ENCODE measurements at places on chromosomes 13 and 19.

- DNase-seq = peak; percentile 24
Observed at GRCh38 chr13:73481886-73482445, 423.2 kb downstream of the KLF5 start.

DNA sequence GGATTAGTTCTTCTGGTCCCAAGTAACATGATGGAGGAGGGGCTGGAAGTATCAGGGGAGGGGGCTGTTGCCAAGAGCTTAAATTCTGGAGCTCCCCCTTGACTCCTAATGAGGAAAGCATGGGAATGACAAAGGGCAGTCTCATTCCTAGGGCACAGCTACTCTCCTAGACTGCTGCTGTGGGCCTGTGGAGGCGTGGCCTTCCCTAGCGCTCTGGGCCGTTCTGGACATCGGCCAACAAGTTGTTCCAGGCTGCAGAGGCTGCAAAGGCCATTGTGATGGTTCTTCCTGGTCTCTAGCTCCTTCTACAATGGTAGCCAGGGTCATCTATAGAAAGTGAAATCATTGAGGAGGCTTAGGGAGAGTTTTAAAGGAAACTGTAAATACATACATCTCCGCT is 916.6 kb downstream of the DIAPH3 start:
- peak; percentile 59 for DNase-seq

GRCh38 chr19:35449359-35450043 is 1.4 kb downstream of the FFAR2 start:
- no peak for DNase-seq

GRCh38 chr19:48239582-48240141 is 16.1 kb downstream of the CARD8 start:
- DNase-seq = no peak

- DNase-seq = no peak
Observed at GRCh38 chr13:51330791-51331190, 8.7 kb upstream of the SERPINE3 start.

- no peak for DNase-seq
Observed at GRCh38 chr13:51501592-51502152, 48.8 kb upstream of the INTS6 start.

GRCh38 chr13:65063753-65064152 is 2166.4 kb downstream of the PCDH9 start:
- no peak for DNase-seq

- DNase-seq = peak; percentile 37
Observed at GRCh38 chr13:48542581-48543341, 9.9 kb upstream of the RCBTB2 start.

GRCh38 chr13:68056816-68057710 is 826.9 kb upstream of the PCDH9 start:
- DNase-seq = no peak

DNA sequence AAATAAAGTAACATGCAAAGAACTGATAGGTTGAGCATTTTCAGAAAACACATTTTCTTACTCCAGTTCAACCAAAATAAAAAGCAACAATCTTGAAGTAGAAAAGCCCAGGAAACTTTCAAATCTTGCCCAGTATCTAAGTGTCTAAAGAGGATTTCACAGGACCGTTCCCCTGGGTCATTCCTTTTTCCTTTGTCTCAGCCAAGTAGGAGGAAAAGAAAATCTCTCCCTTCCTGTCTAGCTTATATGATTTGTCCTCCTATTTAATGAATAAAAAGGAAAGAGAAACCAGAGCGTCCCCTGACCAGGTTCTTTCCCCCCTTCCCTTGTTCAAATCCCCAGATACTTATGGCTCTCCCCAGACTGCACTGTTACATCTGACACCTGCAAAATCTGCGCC is 248.0 kb downstream of the KCTD12 start:
- DNase-seq = no peak

DNA sequence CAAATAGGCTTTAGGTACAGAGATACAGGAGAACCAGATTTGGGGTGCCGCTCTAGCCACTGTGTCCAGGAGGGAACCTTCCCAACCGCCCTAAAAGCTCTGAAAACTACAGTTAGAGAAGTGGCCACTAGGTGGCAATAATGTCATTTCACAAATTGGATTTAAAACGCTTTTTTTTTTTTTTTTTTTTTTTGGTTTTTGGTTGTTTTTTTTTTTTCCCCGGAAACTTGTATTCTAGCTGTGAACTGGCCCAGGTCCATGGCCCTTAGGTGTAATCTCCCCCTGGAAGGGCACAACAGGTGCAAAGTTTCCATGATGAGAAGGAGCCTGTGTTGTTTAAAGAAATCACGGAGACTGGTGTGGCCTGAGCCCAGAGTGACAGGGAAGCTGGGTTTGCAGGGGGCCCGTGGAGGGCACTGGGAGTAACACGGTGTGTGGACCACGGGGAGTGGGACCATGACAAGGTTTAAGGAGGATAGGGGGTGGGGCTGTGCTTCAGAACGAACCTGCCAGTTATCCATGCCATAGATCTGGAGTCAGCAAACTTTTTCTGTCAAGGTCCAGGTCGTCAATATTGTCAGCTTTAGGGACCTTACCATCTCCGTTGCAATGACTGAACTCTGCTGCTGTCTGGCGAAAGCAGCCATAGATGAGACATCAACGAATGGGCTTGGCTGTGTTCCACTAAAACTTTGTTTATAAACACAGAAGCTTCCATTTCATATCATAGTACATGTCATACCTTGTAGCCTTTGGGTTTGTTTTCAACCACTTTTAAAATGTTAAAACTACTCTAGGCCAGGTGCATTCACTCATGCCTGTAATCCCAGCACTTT is 10.1 kb downstream of the OR1I1 start:
- DNase-seq = peak; percentile 36

DNA sequence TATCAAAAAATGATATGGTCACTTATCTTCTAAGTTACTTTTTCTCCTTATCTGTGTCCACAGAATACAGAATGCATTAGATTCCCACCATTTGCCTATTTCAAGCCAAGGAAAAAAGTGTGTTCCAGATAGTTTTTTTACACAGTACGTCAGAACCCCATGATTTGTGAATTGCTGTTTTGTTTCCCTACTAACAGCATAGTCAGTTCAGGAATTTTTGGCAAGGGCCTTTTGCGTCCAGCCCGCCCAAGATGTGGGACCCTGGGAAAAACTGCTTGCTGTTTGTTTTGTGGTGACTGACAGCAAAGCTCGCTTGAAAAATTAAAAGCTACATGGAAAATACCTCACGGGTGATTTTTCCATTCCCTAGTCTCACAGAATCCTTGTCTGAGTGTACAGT is 20.4 kb upstream of the FAM216B start:
- DNase-seq = peak; percentile 24

DNA sequence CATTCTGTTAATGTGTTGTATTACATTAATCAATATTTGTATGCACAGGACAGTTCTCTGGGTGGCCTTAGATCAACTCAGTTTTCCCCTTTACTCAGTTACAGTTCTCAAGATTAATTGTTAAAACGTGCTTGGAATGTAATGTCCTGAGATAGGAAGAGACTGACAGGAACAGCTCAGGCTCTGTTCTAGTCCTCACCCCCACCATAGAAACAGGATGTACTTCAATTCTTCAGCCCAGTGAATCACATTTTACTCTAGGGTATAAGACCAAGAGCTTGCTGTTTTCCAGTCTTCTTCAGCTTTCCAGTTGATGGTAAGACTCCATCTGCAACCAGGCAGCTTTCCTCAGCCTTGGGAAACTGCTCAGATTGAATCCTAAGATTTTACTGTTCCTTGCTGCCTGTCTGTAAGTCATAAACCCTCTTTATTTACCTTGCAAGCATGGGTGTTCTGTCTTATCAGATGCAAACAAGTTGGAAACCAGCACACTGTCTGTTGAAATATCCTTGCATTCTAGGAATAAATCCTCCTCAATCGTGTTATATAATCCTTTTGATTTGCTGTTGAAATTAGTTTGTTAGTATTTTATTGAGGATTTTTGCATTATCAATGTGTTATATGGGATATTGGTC is 836.9 kb upstream of the PCDH9 start:
- no peak for DNase-seq

- no peak for DNase-seq
Observed at GRCh38 chr19:13005253-13005652, 10.0 kb downstream of the NFIX start.

DNA sequence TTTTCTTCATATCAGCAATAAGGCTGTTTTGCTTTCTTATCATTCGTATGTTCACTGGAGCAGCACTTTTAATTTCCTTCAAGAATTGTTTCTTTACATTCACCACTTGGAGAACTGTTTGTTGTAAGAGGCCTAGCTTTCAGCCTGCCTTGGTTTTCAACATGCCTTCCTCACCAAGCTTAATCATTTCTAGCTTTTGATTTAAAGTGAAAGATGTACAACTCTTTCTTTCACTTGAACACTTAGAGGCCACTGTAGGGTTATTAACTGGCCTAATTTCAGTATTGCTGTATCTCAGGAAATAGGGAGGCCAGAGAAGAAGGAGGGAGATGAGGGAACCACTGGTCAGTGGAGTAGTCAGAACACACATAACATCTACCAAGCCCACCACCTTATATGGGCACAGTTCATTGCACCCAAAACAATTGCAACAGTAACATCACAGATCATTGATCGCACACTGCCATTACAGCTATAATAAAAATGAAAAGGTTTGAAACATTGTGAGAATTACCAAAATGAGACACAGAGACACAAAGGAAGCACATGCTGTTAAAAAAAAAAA is 181.4 kb upstream of the TUBA3C start:
- no peak for DNase-seq

DNA sequence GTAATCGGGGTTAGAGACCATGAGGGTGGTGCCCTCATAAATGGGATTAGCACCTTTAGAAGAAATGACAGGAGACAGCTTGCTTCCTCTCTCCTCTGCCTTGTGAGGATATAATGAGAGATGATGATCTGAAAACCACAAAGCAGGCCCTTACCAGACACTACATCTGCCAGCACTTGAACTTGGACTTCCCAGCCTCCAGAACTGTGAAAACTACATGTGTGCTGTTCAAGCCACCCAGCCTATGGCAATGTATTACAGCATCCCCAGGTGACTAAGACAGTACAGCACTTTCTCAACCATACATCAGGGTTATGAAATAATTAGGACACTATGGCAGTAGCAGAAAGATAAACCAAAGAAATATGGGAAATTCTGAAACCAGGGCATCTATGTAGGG is 7.4 kb downstream of the ZNF564 start:
- DNase-seq = no peak

GRCh38 chr13:30257468-30258099 is 49.8 kb downstream of the KATNAL1 start:
- DNase-seq = peak; percentile 29

- no peak for DNase-seq
Observed at GRCh38 chr13:29582171-29582570, 13.3 kb downstream of the SLC7A1 start.

DNA sequence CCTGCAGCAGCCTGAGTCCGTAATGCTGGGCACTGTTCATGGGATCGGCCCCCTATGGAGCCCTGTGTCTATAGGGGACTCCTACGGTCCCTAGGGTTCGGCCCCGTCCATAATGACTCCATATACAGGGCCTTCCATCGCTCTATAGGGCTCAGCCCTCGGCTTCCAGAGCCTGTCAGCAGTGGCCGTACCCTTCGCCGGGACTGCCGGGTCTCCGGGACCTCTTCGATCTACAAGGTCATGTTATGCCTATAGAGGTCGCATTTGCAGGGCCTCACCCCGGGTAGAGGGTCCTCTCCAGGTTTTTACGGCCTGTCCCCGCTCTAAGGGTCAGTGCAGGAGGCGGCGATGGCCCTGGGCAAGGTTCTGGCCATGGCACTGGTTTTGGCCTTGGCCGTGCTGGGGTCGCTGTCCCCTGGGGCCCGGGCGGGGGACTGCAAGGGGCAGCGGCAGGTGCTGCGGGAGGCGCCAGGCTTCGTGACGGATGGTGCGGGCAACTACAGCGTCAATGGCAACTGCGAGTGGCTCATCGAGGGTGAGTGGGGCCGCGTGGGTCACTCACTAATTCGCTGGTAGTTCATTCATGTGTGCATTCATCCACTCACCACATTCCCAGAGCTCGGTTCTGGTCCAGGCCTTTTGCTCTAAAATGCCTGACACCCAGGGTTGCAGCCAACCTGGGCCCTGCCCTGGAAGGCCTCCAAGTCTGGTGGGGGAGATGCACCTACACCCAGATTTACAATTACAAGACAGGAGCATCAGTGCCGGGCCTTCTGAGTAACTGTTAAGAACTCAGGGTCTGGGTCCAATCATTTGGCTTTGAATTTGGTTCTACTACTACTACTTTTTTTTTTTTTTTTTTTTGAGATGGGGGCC is 699 bp downstream of the MEGF8 start:
- no peak for DNase-seq

DNA sequence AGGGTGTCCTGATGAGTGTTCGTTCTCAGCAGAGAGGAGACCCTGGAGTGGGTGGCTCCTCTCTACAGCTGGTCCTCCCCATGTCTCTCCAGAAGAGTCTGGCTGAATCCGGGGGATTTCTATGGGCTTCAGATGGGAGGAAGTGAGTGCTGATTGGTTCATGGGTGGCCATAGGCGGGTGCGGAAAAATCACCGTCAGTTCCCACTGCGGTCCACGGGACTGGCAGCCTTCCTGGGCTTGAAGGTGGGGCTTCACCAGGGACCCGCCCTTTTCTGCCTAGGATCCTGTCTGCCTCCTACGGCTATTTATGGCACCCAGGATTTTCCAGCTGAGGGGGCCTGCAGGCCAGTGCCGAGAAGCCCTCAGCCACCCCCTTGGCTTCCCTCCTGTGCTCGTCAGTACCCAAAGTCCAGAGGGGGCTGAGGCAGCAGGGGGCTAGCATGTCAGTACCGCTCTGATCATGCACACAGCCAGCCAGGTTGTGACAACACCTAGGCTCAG is 18.4 kb downstream of the CPB2 start:
- DNase-seq = no peak

GRCh38 chr19:7342143-7342542 is 6.6 kb upstream of the ARHGEF18 start:
- DNase-seq = no peak

DNA sequence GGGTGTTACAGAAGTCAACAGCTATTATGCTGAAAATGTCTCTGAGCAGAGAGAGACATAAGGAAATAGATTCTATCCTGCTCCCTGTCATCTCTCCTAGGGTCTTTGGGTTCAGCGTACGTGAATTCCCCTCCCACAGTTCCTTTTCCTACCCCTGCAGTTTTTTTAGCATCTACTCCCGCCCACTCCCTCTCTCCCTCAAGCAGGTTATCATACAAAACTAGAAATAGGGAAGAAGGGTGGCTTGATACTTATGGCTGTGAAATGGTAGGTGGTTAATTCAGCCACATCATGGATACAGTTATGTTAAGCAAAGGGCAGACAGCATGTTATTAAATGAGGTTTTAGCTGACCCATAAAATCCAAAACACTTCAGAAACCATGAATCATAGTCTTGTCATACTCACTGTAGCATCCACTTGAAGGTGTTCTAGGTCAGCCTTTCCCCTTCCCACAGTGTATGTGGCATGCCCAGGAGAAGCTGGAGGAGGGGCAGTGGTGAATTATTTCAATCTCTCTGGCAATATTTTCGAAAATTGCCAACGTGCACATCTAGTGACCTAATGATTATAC is 236.8 kb upstream of the SERP2 start:
- no peak for DNase-seq

DNA sequence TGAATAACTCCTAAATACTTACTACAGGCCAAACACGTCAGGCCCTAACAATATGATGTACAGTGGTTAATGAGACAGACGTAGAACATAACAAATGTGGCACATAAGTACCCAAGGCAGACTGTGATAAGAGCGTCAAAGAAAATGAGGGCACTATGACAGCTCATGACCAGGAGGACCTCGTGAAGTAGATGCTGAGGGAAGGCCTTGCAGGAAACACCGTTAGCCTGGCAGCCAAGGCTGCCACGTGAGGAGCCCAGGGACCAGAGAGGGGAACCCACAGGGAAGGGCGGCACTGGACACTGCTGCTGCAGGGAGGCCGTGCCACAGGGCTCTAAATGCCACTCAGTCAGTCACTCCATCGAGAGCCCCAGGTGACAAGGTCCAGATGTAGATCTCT is 5.7 kb downstream of the TUBGCP3 start:
- DNase-seq = no peak
